ENCODE measurements at places on chromosomes 3 and 15. TPM values are rescaled to one million over a fixed set of nuclear protein-coding genes. Genes with fewer than 3 reads are reported as not detected.

GRCh38 chr3:36597422-36597821 is 166.9 kb downstream of the DCLK3 start:
- no peak for DNase-seq
- no peaks in the 10 kb centered on the region for H3K27me3 ChIP-seq
- H3K27ac ChIP-seq: no peak overlapping the region
- H3K36me3 ChIP-seq: no peaks in the 10 kb centered on the region
- no peak overlapping the region for H3K4me3 ChIP-seq

GRCh38 chr3:177364236-177364635 is 167.0 kb upstream of the TBL1XR1 start:
- DNase-seq: no peak
- no peaks in the 10 kb centered on the region for H3K27me3 ChIP-seq

DNA sequence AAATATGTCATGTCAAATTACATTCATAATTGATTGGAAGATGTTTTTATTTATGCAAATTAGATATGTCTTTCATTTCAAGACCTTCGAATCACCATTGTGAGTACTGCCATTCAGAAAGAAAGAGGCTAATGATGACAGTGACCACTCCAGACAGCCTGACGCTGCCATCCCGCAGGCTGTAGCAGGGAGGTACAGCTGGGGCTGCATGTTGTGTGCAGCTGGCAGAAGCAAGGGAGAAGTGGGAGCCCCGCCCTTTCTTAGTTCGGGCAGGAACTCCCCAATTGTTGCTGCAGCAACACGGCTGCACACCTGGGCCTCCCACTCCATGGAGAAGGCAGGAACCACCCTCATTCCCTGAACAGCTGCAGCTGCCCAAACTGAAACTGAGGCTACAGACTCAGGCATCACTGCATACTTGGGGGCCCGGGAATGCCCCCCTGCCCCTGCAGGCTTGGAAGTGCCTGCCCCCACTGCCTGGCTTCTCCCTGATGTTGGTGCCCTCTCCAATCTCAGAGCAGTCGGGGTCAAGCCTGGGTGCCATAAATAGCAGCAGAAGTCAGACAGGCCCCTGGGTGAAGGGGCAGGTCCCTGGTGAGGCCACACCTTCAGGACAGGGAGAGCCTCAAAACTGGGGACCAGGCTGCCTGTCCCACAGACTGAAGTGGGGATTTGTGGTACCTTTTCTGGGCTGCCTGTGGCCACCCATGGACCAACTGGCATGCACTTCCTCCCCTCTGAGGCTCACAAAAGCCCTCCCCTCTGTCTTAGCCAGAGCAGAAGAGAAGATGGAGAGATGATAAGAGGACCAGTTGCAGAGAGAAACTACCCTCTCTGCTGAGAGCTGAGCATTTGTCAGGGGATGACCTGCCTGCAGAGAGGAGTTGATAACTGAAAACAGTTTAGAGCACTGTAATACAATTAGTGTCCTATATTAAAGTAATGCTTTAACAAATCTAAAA is 964.6 kb downstream of the SI start:
- no peak for DNase-seq
- H3K27ac ChIP-seq: no peak overlapping the region
- H3K4me3 ChIP-seq: no peak overlapping the region
- no peaks in the 10 kb centered on the region for H3K4me1 ChIP-seq

EXD1 gene
- total RNA-seq: 42.9 TPM

Data from testis (tissue), 5 donors.